NT2/D1 (cell line): ENCODE measurements at places on chromosomes 5 and 9.

DNA sequence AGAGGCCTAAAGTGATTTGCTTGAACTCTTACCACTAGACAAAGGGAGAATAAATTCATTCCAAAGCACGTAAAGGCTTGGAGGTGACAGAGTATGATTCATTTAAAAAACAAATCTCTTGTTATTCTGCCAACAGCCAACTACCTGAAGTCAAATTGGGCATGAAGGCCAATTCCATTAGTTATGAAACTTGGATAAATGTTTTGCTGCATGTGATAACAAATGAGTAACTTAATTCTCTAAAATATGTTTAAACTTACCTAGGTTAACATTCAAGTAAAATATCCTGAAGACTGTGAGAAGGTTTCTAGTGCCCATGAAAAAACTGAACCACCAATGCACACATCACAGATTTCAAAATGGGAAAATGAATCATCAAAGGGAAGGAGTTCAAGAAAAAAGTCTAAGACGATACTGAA is 120.1 kb upstream of the TSLP start:
- no peak for DNase-seq

DNA sequence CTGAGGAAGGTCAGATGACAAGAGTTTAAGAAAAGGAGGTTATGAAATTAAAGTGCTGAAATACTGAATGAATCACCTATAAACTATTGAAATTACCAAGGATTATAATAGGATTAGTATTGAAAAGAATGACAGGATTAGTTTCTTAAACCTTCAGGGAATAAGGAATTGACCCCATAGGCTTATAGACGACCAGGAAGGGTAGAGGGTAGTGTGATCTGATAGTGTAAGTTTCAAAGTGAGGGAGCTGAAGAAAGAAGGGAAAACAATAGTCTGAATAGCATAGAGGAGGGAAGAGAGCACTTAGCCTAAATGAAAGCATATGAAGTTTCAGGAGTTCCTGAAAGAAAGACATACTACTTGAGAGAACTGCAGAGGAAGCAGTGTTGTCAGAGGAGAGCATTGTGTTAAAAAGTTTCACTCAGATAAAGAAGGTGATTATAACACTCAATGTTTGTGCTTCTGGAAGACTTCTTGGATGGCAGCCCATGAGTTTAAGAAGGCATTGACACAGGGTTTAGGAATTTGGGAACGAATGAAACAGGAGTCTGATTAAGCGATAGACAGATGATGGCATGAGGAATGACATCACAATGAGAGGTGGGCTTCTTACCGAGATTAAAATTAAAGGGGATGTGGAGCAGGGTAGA is 557.9 kb upstream of the GRAMD2B start:
- no peak for DNase-seq

DNA sequence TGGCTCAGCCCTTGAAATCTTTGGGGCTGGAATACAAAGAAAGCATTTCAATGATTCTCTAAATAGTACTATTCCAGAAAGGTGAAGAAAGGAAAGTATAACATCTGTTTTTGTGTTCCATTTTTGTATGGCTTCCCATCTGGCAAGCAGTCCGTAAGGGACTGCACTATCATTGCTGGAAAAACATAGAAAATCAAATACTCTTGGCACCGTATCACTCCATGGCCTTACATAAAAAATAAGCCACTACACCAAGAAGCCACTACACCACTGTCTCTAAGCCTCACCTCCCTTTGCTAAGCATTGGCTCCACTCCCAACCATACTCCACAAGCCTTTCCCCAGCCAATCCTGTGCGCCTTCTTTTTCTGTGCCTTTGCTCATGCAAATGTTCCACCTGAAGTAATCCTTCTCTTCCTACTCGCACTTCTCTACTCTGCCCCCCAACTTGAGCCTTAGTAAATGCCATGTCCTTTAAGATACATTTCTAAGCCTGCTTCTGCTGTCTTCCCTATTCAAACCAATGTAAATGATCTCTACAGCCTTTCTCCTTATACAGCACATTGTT is 454.6 kb upstream of the TUSC1 start:
- no peak for DNase-seq

GRCh38 chr5:19193631-19194030 is 794.4 kb downstream of the CDH18 start:
- no peak for DNase-seq

GRCh38 chr5:89435347-89435746 is 552.4 kb upstream of the MEF2C start:
- DNase-seq = no peak

DNA sequence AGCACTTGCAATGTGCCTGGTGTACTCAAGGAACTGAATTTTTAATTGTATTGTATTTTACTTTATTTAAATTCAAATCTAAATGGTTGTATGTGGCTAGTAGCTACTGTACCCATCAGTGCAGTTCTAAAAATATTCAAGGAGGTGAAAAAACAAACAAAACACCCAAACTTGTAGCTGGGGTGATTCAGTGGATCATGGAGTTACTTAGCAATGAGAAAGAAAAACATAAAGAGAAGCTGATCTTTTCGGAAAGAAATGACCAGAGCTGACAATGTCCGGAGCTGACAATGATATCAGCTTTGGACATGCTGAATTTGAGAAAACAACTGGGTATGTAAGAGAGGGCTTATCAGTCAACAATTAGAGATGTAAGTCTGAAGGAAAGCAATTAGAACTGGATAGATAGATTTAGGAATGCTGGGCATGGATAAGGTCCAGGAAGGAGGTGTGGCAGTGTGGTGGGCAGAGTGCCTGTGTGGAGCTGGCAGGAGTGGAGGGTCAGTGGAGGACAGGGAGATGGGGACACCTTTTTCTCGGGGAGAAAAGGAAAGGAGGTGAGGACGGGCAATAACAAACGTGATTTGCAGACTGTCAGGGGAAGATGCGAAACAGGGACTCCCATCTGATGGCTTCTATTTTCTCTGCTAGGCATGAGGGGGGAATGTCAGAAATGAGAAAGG is 113.2 kb downstream of the DCP2 start:
- no peak for DNase-seq

DNA sequence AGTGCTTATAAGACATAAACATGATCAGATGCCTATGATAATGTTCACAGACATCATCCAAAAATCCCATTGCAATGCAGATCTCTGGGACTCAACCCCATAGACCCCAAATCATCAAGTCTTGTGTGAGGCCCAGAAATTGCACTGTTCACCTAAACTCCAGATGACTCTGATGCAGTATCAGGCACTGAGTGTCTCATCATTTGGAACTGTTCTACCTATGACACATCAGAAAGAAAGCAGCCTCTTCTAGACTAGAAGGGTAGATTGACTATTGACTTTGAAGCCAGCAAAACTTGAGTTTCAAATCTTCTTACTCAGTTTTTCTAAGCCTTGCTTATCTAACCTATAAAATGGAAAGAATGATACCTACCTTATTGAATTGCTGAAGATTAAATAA is 58.7 kb upstream of the PAPPA start:
- no peak for DNase-seq

GRCh38 chr5:119417891-119418605 is 34.2 kb upstream of the HSD17B4 start:
- DNase-seq = no peak

GRCh38 chr5:96326902-96327301 is 106.1 kb downstream of the PCSK1 start:
- no peak for DNase-seq
